Heart right ventricle (tissue), 16 donors: ENCODE measurements at places on chromosomes 7 and 10.
A peak's percentile ranks its signal among the peaks of the same experiment; 100 is the strongest.

DNA sequence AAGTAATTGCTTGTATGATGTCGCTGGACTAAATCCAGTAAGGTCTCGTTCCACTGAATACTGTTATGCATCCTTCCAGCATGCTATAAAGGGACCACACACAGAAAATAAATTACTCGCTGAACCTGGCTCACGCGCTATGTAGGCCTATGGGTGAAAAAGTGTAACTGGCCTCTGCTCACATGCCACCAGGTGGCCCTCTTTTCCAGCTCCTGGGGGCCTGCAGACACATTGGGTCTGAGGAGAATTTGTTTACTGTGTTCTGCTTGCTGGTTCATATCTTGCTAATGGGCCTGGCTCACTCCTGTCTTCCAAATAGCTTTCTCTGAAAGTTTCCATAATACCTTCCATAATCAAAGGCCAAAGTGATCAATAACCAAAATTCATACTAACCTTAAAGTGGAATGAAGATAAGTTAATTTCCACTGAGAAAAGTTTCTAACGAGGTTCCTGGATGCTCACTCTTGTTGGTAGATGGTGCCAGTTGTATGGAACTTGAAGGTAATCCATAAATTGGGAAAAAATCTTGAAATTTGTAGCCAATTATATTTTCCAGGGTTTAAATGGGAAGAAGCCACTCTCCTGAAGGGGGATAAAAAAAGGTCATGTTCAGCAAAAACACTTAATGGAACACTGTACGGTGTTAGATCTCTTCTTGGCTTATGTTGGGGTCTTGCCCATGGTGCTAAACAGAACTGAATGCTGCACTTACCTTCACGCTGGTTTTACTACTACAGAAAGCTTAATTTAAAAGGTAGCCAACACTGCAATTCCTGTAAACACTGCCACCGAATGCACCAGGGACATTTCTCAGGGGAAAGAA lies 27.0 kb upstream of the ZPBP start:
- DNase-seq: no peak

DNA sequence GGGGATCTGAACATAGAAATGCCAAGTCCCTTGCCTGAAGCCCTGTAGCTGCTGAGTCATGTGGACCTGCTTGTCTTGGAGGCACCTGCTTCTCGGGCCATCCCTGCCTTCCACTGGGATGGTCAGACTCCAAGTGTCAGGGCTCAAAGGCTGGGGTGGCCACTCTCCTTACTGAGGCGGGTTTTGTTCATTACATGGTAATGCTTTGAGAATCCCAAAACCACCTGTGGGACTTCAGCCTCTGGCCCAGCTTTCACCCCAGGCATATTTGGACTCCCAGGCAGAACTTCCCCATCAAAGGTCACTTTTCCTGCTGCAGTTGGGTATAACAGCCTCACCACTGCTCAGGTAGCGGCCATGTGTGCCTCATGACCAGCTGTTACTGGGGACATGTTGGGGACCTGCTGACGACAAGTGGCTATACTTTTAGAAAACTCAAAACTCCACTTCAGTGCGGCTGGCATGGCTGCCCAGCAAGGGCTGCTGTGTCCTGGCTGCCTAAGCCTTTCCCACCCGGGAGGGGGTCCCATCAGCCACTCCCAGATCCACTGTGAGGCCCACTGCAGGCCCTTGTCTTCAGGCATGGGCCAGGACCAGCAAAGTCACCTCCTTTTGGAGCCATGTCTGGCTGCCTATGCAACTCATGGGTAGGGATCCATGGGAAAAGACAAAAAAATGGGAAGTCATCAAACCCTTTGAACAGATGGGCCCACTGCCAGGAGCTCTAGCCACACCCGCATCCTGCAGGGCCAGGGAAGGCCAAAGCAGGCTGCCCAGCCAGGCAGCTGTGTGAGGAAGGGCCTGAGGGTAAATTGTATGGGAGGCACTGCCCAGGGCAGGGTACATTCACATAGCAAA lies 96.7 kb downstream of the ARHGAP22 start:
- peak; percentile 37 for DNase-seq

GRCh38 chr7:78684201-78684600 lies 769.3 kb downstream of the MAGI2 start:
- no peak for DNase-seq

- DNase-seq: peak; percentile 46
Observed at GRCh38 chr10:91163869-91164474, 56.5 kb upstream of the PCGF5 start.

DNA sequence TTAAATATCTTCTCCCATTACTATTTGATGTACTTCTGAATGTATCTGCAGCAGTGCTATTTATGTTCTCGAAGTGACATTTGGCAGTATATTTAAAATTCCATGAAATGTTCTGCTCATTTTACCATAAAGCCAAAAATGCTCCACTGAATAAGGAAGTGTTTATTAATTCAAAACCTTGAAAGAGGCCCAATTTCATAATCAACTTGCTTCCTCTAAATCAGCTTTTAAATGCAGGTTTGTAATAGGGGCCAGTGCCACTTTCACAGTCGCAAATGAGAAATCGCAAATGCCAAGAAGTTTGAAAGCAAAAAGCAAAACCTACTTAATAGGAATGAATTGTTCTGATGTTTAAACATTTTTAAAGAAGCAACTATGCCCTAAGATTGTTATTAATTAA lies 11.4 kb downstream of the NHLRC2 start:
- DNase-seq: no peak

GRCh38 chr10:420154-421121 lies 269.0 kb downstream of the DIP2C start:
- no peak for DNase-seq

GRCh38 chr7:45573661-45574415 lies at the start of gene ADCY1:
Gene ADCY1, plus strand, starts transcription at chr7:45574368. Its CDS starts 176 bp downstream, at chr7:45574544.
- DNase-seq: peak; percentile 36
